Dermis microvascular lymphatic vessel endothelial cell (primary cell): ENCODE measurements at places on chromosomes 5 and 9. TPM values are rescaled to one million over a fixed set of nuclear protein-coding genes. Genes with fewer than 3 reads are reported as not detected.

The TMOD1 gene
- total RNA-seq: 1.7 and 2.1 TPM in 2 replicates

DNA sequence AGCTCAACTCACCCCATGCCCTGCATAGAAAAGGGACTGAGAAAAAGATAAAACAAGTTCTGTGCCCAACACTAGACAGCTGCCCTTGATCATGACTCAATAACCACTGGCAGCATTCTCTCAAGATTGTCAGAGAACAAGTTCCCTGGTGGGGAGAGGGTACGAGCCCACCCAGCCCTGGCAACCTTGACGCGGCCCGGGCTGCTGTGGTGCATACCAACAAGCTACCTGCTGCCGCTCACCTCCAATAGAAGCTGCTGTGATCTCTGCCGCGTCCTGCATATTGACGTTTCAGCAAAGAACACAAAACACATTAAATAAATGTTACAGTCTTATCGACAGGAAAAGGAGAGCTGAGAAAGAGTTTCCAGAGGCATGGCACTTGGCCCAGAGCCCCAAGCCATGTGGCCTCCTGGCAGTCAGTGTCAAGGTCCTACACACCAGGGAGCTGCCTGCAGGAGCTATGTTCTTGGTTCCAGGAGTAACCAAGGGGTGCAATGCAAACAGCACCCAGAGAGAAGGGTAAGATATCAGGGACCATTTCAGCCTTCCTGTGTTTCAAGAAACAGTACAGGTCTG lies 28.3 kb downstream of the WHRN start:
- no peak for DNase-seq

GRCh38 chr9:80233906-80234305 lies 662.1 kb downstream of the TLE4 start:
- DNase-seq: no peak

The CDO1 gene
- 1.6 and 3.6 TPM in 2 replicates for total RNA-seq

DNA sequence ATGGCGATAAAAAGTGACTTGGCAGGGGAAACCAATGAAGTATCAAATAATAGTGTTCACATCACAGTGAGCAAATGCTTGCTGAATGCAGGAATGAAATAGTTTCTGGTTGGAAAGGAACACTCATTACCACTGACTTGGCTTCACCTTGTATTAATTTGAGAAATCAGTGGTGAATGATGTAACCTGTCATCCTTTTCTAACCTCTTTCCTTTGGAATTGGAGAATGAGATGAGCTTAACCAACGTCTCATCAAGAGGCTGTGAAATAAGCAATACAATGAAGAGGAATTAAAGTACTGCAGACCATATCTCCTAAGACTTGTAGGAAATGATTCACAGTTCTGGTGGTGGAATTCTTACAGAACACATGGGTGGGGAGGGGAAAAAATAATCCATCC lies 192.2 kb downstream of the DMAC1 start:
- no peak for DNase-seq

DNA sequence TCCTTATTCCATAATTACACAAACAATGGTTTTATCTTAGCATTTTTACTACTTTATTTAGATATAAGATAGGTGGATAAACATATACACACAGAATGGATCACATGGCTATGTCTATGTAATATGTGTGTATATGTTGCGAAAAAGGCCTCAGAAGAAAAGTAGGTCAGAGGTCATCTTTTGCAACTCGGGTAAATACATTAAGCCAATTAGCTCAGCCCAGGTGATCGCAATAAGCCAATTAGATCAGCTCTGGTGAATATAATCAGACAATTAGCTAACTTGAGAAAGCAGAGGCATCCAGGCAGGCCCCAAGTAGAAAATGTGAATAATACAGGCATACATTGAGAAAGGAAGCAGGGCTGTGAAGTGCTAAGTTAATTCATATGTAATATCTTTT lies 24.3 kb downstream of the SLCO4C1 start:
- no peak for DNase-seq

GRCh38 chr5:174427304-174427703 lies 297.1 kb upstream of the MSX2 start:
- DNase-seq: no peak

DNA sequence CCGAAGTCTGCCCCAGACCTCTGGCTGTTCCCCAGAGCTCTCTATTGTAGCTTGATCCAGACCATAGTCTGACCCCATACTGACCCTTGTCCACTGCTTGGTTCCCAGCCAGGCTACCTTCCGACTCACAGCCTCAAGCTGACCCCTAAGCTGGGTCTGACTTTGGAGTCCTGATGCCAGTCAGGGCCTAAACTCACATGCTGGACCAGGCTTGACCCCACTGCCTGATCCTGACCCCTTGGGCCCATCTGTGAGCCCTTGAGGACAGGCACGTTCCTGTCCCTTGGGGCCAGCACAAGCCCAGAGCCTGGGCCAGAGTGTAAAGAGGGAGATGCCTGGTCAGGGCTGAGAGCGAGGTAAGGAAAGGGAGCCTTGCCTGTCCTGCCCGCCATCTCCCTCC lies 32.7 kb upstream of the ENHO start:
- DNase-seq: no peak

The C5 gene
- total RNA-seq: 1.5 and 1.6 TPM in 2 replicates

- peak; percentile 42 for DNase-seq
These were observed 12.6 kb downstream of the PLGRKT start for GRCh38 chr9:5425006-5425628.

The DAP gene
- total RNA-seq: 16.3 and 34.3 TPM in 2 replicates

GRCh38 chr9:82969291-82969690 lies 93.7 kb downstream of the RASEF start:
- no peak for DNase-seq

GRCh38 chr5:61449804-61450492 lies 117.9 kb downstream of the ZSWIM6 start:
- peak; percentile 83 for DNase-seq

The PLGRKT gene
- 5.4 and 6.9 TPM in 2 replicates for total RNA-seq

DNA sequence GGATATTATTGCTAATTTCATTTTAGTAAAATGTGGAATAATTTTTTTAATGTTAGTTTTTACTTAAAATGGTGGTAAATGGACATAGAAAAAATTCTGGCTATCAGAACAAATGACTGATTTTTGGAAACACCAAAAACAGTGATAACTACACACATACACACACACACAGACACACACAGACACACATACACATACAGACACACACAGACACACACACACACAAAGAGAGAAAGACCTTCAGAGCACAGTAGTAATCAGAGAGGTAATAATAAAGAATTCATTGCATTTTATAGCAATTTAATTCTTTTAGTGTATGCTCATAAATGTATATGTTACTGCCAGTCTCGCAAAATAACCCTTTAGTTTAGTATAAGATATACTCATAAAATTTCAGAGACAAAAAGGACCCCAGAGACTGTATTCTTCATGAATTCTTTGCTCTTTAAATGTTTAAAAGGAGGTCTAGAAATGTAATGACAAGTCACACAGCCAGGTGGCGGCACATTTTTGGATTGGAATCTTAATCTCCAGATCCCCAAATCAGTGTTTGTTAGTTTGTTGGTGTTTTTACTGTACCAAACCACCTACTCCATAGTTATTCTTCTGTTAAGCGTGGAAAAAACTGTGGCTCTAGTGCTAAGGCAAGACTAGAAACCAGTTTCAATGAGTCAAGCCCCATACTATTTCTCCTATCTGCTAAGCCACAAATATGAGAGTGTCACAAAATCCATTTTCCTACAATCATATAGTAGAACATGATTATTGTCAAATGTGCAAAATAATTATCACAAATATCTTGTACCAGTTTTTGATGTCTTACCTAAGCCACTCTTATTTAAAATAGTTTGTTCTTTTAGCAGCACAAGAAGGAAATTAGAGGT lies 109.9 kb downstream of the EDIL3 start:
- DNase-seq: peak; percentile 32

The IL31RA gene
- total RNA-seq: 0.38 and 0.51 TPM in 2 replicates

GRCh38 chr5:71743155-71743554 lies 24.1 kb downstream of the CARTPT start:
- no peak for DNase-seq

GRCh38 chr5:154479944-154480750 lies 2.1 kb upstream of the HAND1 start:
- DNase-seq: no peak

The ANXA2R gene
- total RNA-seq: 6.0 and 9.6 TPM in 2 replicates

GRCh38 chr5:77841616-77842015 lies 65.5 kb upstream of the TBCA start:
- no peak for DNase-seq

The POC5 gene
- 7.4 and 7.5 TPM in 2 replicates for total RNA-seq

- DNase-seq: no peak
These were observed 251.6 kb downstream of the GRIA1 start for GRCh38 chr5:153742060-153742459.

The GCNT1 gene
- 3.1 and 6.3 TPM in 2 replicates for total RNA-seq

DNA sequence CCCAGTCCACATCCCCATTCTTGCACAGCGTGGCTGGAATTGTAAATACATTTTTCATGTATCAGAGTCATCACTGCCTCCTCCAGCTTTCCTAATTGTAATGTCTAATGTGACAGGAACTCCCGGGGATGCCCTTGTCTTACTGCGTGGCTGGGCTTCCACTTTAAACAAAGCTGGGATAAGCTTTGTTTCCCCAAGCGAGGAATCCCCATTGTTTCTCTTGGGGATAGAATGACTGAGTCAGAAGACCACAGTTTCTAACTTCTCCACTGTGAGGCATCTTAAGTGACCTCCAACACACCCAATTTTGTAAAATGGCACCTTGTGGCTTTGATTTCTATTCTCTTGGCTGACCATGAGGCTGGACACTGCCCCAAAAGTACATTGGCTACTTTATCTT lies 22.4 kb downstream of the ARPC5L start:
- DNase-seq: no peak

DNA sequence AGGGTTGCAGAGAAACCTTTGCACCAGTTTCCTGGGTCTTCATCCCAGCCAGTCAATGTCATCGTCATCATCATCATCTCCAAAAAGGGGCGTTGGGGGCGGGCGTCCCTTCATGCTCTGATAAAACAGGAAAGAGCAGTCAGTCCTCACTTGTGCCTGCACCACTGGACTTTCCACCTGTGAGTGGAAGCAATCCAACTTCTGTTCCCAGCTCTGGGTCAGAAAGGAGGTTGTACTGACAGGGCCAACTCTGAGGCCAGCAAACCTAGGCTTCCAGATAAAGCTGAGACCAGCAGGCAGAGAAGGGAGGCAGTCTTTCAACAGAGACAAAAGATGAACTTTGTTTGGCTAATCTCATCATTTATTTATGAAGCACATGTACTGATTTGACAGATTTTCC lies 15.2 kb downstream of the SLC31A2 start:
- DNase-seq: no peak

GRCh38 chr5:132263548-132264261 lies 6.2 kb downstream of the PDLIM4 start:
- DNase-seq: peak; percentile 48

The ANKRD18A gene
- total RNA-seq: not detected in 2 replicates
